ENCODE measurements at places on chromosomes 11 and 22.

DNA sequence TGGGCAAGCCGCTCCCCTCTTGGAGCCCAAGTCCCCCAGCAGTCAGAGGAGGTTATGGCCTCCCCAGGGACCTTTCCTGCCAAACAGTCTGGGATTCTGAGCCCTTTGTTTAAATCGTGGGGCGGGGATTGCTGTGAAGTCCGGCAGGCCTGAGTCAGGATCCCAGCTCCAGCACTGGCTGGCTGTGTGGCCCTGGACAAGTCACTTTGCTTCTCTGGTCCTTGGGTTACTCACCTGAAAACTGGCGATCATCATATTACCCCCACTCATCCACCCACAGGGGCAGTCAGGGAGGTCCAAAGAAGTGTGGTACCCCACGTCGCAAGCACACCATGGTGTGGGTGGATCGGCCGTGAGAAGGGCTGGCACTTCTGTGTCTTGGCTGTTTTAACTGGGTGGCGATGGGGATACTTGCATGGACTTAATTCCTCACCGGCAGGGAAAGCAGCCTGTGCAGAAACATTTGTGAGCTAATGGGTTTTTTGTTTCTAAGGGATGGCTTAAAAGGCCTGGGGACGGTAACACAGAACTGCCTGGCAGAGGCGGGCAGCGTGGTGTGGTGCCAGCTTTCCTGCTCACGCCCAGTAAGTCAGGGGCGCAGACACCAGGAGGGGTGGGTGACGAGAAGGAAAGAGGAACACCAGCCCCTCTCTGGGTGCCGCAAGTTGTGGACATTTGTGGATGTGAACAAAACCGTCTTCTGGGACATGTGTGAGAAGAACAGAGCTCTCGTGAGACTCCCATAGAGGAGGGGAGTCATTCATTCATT is 31.6 kb upstream of the PRR5 start:
- DNase-seq = no peak

GRCh38 chr11:44816761-44817160 is 90.0 kb downstream of the TSPAN18 start:
- DNase-seq = no peak

DNA sequence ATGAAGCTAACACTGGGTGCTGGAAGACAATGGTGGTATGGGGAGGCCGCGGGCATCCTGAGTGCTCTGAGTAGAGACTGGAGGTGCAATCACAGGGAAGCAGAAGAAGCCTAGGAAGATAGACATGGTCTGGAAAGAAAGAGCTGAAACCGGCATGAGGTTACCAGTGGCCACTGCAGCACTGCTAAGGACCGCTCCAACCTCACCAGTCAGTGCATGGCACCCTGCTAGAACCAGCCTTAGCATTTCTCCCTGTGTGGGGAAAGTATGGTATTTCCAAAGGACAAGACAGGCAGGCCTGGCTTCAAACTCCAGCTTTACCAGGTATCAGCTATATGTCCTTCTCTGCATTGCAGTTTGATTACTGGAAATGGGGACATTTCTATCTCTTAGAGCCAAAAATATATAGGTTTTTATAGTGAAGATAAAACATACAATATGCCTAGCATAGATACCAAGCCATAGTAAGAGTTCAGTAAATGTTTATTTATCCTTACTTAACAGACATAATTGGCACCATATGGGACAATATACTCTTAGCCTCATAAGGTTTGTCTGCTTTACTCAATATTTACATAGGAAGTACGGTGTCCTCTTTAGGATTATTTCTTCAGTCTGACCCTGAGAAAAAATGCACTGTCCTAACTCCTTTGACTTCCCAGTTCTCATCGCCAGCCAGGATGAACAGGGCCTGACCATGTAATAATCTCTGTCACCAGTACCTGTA is 231.1 kb downstream of the TENM4 start:
- no peak for DNase-seq

DNA sequence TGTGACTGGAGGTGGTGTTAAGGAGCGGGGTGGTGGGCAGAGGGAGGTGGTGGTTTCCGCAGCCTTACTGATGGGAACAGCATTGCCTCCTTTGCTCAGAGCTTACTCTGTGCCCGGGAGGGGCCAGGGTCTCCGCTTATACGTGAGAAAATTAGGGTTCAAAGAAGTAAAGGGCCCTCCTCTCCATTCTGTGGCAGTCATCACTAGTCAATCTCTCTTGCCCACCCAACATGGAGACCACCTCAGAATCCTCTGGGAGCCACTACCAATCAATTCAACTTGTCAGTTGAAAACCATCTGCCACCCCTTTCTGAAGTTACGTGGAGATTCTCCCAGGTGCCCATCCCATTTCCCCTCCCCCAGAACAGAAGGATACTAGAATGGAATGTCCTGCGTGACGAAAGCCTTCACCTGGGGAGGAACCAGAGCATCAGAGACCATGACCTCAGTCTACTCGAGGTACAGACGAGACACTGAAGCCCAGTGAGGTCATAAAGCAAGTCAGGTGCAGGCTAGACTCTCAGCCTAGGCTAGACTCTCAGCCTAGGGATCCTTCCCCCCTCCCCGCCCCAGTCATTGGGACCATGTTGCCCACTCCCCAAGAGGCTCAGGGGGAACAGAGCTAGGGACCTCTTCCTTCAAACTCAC is 2.0 kb downstream of the SELENOM start:
- DNase-seq = no peak

DNA sequence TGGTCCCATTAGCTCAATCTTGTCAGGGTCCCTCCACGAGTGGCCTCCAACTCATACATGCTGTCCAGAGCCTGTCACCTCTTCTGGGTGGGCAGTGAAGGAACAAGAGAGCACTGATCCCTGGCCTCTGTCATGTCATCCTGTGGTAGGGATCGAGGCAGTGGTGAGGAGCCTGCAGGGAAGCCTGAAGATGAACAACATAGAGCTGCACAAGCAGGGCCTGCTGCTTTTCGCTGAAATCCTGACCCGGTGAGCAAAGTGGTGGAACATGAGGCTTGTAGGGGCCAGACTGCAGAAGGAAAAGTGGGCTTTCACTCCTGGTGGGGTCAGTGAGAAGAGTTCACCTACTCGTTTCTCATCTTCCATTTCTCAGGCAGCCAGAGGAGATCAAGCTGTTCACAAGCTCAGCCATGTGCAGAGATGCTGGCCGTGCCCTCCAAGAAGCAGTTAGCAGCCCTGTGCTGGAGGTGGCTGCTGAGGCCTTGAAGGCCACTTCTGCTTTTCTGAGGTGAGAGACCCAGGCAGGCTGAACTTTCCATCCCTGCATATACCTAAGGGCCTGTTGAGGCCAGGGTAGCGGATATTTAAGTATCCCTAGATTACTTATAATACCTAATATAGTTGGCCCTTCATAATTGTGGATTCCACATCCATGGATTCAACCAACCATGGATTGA is 32.9 kb downstream of the MEI1 start:
- DNase-seq = no peak

DNA sequence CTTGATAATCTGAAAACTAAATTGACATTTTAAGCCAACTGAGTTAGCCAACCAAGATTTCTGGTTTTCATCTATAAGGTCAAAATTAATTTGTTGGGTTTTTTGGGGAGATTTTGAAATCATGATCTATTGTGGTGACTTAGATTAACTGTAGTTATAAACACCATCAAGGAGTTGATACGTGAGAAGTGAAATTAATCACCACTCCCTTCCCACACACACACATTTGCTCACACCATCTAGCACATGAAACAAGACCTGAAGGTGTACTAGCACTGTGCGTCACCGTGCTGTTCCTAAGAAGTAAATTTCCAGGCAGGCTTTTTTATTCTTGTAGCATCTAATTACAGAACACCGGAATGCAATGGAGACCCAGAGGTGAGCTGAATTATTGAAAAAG is 2.1 kb downstream of the OR5B21 start:
- no peak for DNase-seq

DNA sequence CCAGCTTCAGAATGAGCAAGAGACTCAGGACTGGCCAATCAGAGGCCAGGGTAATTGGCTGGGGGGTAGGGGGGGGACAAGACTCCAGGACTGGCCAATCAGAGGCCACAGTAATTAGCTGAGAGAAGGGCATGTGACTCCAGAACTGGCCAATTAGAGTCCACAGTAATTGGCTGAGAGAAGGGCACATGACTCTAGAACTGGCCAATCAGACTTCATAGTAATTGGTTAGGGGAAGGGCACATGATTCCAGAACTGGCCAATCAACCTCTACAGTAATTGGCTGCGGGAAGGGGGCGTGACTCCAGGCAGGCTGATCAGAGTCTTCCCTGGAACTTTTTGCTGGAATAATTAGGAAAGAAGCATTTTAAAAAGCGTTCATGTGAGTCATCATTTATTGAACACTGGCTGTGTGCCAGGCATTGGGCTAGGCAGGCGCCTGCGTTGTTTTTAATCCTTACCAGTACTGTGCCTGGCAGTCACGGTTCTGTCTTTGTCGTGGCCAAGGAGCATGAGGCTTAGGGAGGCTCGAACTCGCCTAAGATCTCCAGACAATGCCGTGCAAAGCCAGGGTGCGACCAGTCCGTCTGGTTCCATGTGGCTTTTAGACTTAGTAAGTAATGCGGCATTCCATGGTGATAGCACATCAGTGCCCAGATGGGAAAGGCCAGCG is 508.1 kb downstream of the TBC1D22A start:
- DNase-seq = no peak

- DNase-seq = no peak
Observed at GRCh38 chr11:97290464-97291041, 900.7 kb downstream of the JRKL start.

DNA sequence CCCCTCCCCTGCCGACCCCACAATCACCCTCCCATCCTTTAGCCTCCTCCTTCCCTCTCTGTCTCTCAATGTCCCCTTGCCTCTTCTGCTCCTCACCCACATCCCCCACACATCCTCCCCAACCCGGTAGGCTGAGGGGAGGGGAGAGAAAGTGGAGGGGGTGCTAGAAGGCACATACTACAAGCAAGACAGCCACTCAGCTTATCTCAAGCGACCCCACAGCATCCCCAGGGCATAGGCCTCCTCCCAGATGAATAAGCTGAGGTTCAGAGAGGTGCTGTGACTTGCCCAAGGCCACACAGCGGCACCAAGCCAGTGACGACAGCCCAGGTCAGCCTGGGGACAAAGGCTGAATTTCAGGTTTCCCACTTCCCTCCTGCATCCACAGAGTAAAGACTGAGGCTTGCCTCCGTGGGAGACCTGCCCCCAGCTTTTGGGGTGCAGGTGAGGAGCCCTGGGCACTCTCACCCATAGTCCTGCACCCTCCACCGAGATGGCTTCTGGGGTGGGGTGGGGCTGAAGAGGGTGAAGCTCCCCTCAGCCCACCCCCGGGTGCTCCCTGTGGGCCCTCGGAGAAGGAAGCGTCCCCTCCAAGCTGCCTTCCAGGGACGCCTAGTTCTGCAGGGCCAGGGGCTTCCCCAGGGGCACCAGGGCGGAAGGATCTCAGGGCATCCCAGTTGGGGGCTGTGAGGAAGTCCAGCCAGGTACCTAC is 511 bp downstream of the RAC2 start:
- no peak for DNase-seq

GRCh38 chr11:33775832-33776470 is 1.6 kb upstream of the FBXO3 start:
- peak; percentile 26 for DNase-seq

- DNase-seq = no peak
Observed at GRCh38 chr22:19970479-19971275, 29.1 kb upstream of the TXNRD2 start.

GRCh38 chr11:126194121-126194543 is 17.3 kb downstream of the RPUSD4 start:
- DNase-seq = no peak

DNA sequence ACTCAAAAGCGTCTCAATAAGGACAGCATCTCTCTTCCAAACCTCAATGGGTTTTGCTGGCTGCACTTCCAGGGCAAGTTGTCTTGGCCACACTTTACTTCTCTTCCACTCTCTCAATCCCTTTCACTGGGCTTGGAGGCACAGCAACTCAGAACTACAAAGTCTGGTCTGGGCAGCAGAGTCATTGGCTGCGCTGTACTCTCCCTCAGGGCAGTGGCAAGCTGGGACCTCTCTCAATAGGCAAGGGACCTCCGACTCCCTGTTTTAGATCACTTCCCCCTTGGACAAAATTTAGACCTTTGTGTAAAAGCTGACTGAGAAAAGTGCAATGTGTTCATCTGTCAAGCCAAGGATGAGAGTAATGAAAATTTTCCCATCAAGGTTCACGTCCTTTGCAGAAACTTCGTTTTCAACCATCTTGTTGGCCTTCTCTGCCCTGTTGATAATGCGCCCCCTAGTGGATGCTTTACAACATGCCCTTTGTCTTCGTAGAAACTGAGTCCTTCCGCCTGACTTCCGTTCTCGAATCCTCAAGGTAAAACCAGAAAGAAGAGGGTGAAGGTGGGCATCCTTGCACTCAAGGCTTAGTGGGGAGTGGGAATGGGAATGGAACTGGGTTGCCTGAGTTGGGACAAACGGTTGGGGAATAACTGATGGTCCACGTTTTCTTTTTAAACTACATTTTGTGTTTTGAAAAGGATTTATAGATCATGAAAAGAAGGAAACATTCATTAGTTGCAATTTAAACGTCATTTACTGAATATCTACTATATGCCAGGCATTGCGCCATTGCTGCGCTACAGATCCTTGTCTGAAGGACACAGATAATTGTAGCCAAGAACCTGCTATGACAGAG is 99.1 kb downstream of the CD44 start:
- no peak for DNase-seq

- no peak for DNase-seq
Observed at GRCh38 chr11:28559492-28559891, 451.3 kb downstream of the METTL15 start.

DNA sequence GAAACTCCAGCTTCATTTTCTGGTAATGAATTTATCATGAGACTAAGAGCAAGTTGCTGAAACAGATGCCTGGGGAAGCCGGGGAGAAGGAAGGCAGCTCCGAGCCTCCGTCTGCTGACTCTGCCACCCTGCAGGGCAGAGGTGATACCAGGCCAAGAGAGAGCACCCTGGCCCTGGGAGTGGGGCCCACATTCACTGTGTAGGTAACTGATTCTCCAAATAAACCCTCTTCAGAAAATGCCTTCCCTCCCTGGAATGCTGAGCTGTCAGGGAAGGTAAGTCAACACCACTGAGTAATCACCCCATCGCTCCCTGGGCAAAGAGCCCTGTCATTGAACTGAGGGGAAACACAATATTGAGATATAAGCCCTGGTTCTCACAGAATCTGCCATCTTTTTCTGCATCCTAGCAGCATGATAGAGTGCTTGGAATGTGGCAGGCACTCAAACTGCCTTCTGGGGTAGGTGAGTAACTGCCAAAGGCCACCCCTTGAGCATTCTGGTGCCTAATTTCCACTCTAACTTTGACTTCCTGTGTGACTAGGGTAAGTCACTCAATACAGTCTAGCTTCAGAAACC is 147.6 kb downstream of the SPATA19 start:
- no peak for DNase-seq

- DNase-seq = no peak
Observed at GRCh38 chr22:31085928-31086327, 4.8 kb downstream of the SMTN start.

DNA sequence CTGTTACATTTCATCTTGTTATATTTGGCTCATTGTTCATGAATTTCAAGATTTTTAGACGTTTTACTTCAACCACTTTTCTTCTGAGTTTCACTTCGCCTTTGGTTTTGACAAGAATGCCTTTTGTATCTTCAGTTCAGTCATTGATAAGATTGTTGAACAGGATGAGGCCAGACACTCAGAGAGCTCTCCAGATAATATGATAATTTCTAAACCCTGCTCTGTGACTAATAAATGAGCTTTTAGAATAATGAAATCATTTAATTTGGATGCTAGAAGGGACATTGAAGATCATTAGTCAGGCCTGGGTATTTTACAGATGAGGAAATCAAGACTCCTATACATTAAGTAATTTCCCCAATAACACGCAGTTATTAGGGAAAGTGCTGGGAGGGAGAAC is 37.2 kb upstream of the GRAMD1B start:
- DNase-seq = no peak

GRCh38 chr11:64118876-64119665 is 46.8 kb downstream of the MACROD1 start:
- DNase-seq = no peak

- peak; percentile 20 for DNase-seq
Observed at GRCh38 chr11:26761361-26761809, 39.5 kb upstream of the SLC5A12 start.
